ENCODE measurements at places on chromosomes 5 and 9. TPM values are rescaled to one million over a fixed set of nuclear protein-coding genes. Genes with fewer than 3 reads are reported as not detected.

The NIM1K gene
- 0.32 TPM for polyA plus RNA-seq

- DNase-seq: no peak
- no peak overlapping the region for H3K27ac ChIP-seq
- H3K27me3 ChIP-seq: no peaks in the 10 kb centered on the region
Measured at GRCh38 chr9:112970939-112971338, 41.1 kb downstream of the ZNF883 start.

The GLT6D1 gene
- 0.05 TPM for polyA plus RNA-seq

DNA sequence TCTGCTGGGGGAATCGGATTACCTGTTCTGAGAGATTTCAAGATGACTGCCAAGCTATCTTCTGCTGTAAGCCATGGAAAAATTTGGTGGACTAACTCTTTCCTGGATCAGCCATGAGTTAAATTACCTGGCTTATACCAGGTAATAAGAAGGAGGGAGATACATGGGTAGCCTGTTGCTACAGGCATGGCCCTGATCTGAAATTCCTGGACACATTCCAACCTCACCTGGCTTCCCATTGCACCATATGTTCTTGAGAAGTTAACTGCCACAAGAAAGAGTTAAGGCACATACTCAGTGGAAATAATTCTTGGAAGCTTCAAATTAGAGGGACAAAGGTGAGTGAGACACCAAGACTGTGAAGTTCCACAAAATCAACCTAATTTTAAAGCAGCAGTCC, 371.3 kb downstream of the ACTL7B start:
- H3K4me1 ChIP-seq: no peaks in the 10 kb centered on the region
- H3K36me3 ChIP-seq: no peaks in the 10 kb centered on the region
- H3K4me3 ChIP-seq: no peak overlapping the region
- no peaks in the 10 kb centered on the region for H3K27me3 ChIP-seq

- H3K4me1 ChIP-seq: no peaks in the 10 kb centered on the region
- peaks cover 8% of the 10 kb centered on the region for H3K27me3 ChIP-seq
- H3K4me3 ChIP-seq: no peak overlapping the region
- H3K27ac ChIP-seq: no peak overlapping the region
- H3K36me3 ChIP-seq: no peaks in the 10 kb centered on the region
Measured at GRCh38 chr9:137435381-137435891, 5.7 kb downstream of the ENTPD8 start.

- H3K27me3 ChIP-seq: no peaks in the 10 kb centered on the region
- H3K36me3 ChIP-seq: no peaks in the 10 kb centered on the region
- no peak overlapping the region for H3K4me3 ChIP-seq
- peaks cover 34% of the 10 kb centered on the region for H3K4me1 ChIP-seq
Measured at GRCh38 chr5:95374061-95374460, 17.1 kb upstream of the FAM81B start.

GRCh38 chr9:134413890-134414623, 87.8 kb downstream of the RXRA start:
- H3K4me1 ChIP-seq: no peaks in the 10 kb centered on the region
- no peaks in the 10 kb centered on the region for H3K36me3 ChIP-seq
- no peak for DNase-seq
- H3K27me3 ChIP-seq: no peaks in the 10 kb centered on the region
- H3K27ac ChIP-seq: no peak overlapping the region

DNA sequence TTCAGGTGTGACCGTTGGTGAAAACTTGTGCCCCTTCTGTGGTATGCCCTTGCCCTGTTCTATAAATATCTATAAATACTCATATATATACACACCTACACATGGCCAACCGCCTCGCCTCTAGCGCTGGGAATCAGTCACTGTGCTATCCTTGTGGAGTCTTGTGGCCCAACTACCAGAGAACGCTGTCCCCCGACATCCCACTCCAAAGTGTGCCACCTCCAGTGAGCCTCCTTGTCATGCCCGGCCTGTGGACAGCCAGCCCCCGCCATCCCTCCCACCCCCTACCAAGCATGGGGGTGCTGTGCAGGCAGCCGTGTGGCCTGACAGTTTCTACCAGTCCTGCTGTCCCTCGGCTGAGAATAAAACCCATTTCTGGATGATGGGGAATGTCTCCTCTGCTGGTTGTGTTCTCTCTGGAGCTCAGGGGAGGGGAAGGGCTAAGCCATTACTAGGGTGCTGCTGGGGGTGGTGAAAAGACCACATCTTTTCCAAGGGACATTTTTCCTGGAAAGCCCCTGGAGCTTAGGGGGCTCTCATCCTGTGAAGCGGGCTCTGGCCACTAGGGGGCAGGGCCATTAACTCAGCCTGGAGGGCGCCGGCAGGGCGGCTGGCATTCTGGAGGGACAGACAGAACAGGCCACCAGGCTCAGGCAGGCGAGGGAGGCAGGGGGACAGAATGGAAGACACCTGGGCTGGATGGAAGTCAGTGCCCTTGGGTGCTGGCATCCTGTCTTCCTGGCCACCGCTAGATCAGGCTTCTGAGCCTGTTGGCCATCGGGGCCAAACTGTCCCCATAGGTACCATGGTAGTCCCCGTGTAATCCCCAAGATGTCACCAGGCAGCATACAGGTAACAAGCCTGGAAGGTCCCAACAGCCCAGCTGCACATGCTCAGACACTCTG, 20.7 kb downstream of the GOLGA2 start:
- H3K36me3 ChIP-seq: peaks cover 34% of the 10 kb centered on the region
- no peak for DNase-seq
- H3K27ac ChIP-seq: no peak overlapping the region
- H3K4me1 ChIP-seq: peaks cover 15% of the 10 kb centered on the region
- H3K4me3 ChIP-seq: no peak overlapping the region

The RUFY1 gene
- 40.9 TPM for polyA plus RNA-seq
